Spleen (tissue), 13 donors: ENCODE measurements at places on chromosomes 7 and 10. TPM values are rescaled to one million over a fixed set of nuclear protein-coding genes. Genes with fewer than 3 reads are reported as not detected.
A peak's percentile ranks its signal among the peaks of the same experiment; 100 is the strongest.

Gene CALML5
- not detected for total RNA-seq

Gene PLXNA4
- total RNA-seq, result 14.5 TPM

Gene OR6B1
- not detected for total RNA-seq

Gene AFAP1L2
- total RNA-seq, result 178 TPM

Gene PLEKHA1
- total RNA-seq, result 31.1 TPM

DNA sequence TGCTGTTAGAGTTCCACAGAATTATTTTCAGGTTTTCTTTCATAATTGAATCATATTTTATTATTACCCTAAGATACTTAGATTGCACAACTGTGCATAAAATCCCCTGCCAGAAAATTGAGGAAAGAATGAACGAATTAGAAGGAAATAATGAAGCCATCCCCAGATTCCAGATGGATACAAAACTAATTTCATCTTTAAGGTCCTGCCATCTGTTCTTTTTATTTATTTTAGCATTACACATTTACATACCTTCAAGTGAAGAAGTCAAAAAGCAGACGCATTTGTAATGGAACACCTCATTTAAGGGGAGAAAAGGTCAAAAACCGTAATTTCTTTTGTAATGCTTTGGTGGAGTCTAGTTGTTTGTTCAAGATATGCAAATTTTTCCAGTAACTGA is 77.0 kb upstream of the LRRTM3 start:
- DNase-seq, result no peak

DNA sequence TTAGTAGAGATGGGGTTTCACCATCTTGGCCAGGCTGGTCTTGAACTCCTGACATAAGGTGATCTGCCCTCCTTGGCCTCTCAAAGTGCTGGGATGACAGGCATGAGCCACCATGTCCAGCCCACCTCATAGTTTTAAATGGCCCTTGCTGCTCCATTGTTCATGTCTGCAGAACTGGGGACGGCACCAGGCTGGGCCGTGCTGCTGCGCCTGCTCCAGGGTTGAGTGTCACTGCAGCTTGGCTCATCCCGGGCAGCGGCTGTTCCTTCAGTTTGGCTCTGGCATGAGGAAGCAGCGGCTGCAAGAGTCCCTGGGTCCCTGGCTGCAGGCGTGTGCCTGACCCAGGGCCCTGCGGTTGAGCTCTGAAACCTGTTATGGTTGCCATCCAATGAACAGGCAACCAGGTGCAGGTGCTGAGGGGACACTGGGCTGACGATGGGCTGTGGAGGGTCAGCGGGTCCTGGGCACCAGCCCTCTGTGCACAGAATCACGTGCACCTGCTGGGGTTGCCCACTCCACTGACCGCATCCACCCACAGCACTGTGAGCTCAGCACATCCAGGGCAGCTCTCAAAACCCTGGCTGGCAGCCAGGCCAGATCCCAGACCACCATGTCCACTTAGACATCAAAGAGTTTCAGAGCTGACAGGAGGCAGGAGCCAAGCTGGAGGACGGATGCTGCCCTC is 70.2 kb upstream of the PPP2R2D start:
- DNase-seq, result peak; percentile 37

- peak; percentile 32 for DNase-seq
Measured at GRCh38 chr7:47361236-47361635, 220.7 kb downstream of the TNS3 start.

DNA sequence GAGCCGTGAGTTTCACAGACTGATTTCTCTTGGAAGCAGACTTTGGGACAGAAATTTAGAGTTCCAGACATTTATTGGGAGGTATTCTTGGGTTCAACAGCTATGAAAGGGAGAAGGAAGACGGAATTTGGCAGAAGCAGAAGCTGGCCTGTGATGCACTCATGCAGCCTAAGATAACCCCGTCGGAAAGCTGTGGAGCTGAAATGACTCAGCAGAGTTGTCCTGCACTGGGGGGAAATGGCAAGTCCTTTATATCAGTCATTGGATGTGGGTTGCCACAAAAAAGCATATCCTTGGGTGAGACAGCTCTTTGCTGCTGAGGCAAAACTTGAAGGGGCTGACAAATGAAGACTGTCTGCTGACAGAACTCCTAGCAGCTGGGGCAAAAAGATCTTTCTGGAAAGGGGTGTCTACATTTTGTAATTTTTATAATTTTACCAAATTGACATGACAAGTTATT is 11.5 kb upstream of the MICU1 start:
- DNase-seq, result no peak

DNA sequence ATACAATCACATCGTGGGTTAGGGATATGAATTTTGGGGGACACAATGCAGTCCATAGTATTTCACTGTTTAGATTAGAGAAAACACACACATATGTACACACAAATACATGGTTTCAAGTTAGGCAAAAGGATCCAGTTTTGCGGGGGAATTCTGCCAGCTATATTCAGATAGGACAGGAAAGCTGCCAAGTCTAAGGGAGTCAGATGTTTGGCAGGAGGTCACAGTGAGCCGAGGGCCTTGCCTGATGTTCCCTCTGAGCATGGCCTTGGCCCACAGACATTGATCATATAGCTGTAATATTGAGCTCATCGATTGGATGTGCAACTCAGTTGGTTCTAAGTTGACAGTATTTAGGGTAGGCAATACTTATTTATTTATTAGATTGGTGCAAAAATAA is 122.8 kb downstream of the ADRA2A start:
- DNase-seq, result no peak

DNA sequence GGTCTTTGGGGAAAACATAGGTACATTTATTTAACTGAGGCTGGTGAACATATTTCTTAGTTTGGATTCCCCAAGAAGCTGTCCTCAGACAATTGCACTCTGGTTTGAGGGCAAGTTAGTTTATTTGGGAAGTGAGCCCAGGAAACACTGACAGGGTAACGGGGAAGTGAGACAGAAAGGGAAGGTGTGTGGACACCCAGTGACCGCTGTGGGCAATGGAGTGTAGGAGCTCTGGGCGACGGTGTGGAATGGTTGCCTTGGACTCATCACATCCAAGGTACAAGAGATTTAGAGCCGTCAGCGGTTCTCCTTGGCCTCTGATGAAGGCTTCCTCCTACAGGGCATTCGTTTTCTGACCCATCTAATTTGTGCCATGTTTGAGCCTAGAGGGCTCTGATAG is 7.1 kb downstream of the MRC1 start:
- no peak for DNase-seq

- no peak for DNase-seq
Measured at GRCh38 chr10:36003688-36004087, 361.6 kb upstream of the FZD8 start.

GRCh38 chr10:78021201-78021600 is 8.1 kb downstream of the POLR3A start:
- no peak for DNase-seq

DNA sequence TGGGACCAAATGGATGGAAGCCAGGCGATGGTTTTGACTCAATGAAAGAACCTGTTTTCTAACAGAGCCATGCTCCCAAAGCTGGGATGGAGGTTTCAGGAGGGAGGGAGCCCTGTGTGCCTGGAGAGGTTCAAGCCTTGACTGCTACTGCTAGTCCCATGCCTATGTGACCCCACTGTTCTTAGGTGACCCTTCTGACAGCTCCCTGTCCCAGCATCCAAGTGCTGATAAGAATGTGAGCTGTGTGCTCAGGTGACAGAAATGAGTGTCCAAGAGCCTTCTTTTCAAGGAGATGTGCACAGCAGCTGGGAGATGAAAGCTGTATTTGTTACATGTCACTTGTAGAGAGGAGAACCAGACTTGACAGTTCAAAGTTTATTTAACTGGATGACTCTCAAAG is 595.4 kb downstream of the GALNT17 start:
- DNase-seq, result peak; percentile 22

- peak; percentile 34 for DNase-seq
Measured at GRCh38 chr7:155355745-155356144, 58.1 kb downstream of the INSIG1 start.

DNA sequence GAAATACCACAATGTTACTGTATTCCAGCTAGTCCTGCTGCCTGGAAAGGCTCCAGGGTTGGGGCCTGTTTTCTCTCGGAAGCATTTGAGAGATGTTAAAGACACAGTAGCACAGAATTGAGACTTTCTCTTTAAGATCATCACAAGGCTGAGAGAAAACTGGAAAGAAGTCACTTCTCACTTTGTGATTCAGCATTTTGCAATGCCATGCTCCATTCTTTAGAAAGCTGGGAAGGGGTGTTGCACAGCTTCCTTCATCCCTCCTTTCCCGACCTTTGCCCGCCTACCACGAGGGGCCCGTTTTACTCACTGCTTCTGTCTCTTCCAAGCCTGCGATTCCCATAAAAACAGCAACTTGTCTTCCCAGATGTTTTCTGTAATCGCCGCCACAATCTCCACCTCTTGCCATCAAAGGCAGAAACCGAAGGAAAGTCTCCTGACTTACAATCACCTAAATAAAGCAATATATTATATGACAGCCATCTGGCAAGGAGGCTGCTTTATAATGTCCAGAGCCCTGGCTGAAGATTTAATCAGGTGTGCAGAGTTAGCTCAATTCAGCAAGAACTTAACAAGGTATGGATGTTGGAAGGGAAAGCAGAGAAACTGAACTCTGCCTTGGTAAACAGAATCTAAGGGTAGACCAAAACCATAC is 18.9 kb downstream of the NOD1 start:
- no peak for DNase-seq

DNA sequence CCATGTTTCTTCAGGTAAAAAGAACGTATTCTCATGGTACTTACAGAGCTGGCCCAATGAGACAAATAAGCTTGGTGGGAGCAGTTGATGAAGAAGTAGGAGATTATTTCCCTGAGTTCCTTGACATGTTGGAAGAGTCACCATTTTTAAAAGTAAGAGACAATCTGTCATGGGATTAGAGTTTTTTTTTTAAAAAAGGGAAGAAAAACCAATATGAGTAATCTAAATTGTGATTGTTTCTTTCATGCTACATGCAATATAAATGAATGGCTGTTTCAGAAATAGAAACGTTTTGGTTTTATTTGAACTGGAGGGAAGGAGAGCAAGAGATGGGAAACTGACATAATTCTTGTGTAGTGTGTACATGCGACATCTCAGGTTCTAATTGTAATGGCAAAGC is 32.8 kb downstream of the TMEM60 start:
- no peak for DNase-seq

DNA sequence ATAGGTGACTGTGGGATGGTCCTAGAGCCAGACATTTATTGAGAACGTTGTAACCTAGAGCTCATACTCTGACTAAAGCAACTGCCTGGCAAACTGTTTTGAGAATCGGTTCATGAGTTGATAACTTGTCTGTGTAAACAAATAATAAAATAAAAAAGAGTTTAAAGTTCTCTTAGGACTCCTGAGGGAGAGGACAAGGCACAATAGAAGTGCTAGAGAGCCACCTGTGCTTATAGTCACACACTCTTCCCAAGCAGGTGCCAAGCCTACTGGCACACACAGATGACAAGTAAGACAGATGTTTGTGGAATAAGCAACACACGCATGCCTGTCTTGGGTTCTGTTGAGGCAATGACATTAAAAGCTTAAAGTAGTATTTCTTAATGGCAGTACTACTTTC is 7.9 kb downstream of the EDRF1 start:
- DNase-seq, result no peak

DNA sequence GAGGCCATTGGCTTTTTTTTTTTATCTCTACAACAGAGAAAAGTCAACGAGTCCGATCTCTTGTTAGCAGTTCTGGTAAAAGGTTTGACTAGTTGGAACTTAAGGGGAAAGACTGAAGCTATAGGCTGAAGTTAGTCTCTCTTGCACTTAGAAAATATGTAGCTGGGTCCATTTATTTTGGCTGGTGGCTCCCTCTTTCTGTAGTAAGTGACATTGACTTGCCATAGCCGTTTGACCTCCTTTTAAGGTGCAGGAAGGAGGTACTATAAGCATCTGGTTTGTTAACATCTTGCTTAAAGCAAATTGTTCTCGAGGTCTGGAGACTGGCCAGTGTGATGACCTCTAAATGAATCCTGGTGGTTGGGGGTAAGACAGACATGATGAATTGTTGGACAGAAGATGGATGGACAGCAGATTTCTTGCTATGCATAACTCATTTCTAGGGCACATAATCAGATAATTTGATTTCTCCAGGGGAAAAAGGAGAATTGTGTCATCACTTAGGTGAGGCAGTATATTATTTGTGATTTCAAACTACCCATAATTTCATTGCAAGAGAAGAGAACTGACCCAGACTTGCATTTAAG is 356.3 kb upstream of the GALNT17 start:
- DNase-seq, result no peak
